LHCN-M2 (cell line): ENCODE measurements at places on chromosomes 11 and 22.
A peak's percentile ranks its signal among the peaks of the same experiment; 100 is the strongest.

DNA sequence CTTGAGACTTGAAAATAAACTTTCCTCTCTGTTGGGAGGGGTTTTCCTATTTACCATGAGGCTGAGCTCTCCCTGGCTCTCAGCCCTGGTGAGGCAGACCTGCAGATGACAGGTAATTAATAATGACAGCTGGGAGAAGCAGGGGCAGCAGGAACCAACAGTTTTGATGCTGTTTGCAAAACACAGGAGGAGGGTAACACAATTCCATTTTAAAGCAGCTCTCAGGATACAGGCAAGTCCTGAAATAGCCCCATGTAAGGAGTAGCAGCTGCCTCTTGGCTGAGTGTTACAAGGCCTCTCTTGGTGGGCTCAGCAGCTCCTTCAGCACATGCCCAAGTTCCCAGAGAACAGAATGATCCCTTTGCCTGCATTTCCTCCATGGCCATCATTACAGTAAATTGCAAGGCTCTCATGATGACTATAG, 13.3 kb downstream of the PARVA start:
- DNase-seq: peak; percentile 80

DNA sequence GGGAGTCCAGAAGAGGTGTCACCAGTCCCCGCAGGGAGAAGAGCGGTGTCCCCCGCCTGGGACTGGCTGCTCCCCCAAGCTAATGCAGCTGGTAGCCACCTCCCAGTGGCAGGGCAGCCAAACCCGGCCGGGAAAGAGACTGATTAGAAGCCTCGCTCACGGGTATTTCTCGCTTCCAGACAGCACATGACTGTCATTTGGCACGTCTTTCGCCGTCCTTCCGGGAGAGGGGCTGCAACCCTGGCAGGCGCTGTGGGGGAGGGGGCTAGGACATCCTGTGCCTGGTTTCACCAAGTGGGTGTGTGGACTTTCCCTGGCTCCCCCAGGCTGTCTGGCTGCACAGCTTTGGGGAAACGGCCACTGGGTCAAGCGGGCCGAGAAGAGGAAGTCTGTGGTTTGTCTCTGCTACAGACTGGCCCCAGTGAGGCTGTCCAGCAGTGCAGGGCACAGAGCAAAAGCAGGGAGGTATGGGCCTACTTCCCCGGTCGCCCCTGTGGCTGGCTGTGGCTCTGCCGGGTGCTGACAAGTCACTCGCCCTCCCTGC, 3.8 kb downstream of the CD81 start:
- DNase-seq: no peak

- no peak for DNase-seq
Measured at GRCh38 chr11:34567733-34568132, 53.2 kb upstream of the EHF start.

- DNase-seq: no peak
Measured at GRCh38 chr22:49972163-49973017, 11.8 kb downstream of the PIM3 start.

DNA sequence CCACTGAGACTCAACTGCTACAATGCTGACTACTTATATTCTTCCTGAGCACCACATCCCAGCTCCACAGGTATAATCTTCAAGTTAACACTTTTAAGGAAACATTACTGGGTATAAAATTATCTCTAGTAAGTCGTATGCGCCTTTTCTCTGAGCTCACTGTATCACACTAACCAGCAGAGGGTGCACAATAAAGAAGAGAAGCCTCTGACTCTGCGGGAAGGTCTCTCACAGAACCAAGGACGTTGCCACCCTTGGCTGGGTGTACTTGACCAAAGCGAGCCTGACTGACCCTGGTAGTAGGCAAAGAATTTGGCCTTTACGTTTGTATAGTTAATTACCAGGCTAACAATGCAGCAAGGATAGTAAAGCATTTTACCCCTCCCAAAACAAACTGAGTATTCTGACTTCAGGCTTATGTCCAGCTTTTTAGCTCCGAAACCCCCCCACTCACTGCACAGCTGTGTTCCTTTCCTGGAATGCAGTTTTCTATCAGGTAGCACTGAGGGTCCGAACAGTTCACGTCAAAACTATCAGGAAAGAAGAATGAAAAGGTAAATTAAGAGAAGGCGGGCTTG, at the start of gene BTBD18:
Gene BTBD18, minus strand, starts transcription at position 144 of the 578 bp plus-strand sequence. CDS start 631 bp downstream, outside the sequence.
- DNase-seq: peak; percentile 42

DNA sequence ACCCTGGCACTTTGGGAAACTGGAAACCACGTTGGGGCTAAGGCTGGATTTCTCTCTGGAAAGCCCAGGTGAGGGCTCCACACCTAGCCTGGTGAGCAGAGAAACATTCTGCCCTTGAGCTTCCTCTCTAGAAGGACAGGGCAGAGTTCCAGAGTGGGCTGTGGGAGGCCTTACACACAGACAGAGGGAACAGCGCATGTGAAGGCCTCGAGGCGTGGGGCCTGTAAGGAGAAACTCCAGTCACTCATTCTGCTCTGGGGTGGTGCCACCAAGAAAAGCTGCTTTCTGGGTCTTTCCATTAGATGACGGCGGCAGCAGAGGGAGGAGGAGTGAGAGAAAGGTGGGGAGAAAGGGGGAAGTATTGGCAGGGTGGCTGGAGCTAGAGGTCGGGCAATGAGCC, 183.1 kb downstream of the CHST1 start:
- DNase-seq: no peak

GRCh38 chr11:114151631-114152030, 92.1 kb downstream of the ZBTB16 start:
- no peak for DNase-seq

DNA sequence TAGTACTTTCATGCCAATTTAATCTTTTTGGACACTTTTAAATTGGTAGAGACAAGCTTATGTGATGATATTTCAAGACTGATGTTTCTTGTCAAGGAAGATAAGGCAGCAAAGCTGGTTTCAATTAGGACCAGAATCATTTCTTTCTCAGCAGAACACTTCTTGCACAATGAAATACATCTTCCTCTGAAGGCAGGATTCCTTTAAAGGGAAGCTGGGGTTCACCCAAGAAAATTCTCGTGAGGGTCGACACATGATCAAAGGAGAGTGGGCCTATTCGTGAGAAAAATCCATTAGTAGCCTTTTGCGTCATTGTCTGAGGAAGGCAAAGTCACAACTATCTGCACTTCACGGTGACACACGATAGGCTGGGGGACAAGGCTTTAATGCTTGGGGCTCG, 17.6 kb downstream of the TTC12 start:
- DNase-seq: no peak

- peak; percentile 52 for DNase-seq
Measured at GRCh38 chr11:113518716-113519495, 43.7 kb upstream of the DRD2 start.

DNA sequence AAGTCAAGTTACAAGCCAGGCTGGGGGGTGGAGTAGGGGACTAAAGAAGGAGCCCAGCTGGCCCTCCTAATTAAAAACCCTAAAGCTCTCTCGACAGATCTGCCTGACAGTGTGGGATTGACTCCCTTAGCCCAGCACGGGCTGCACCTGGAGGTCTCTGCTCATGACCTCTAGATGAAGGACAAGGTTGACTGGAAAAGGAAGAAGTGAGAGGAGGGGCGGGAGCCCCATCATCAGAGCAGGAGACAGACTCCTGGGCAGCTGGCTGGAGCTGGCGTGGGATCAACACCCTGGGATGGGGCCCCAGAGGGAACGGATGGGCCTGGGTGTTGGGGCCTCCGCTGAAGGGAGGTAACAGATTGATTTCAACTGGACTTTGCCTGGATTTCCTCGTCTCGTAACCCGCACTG, 46.1 kb downstream of the RPUSD4 start:
- DNase-seq: no peak

- no peak for DNase-seq
Measured at GRCh38 chr11:133425245-133425644, 107.1 kb downstream of the OPCML start.

DNA sequence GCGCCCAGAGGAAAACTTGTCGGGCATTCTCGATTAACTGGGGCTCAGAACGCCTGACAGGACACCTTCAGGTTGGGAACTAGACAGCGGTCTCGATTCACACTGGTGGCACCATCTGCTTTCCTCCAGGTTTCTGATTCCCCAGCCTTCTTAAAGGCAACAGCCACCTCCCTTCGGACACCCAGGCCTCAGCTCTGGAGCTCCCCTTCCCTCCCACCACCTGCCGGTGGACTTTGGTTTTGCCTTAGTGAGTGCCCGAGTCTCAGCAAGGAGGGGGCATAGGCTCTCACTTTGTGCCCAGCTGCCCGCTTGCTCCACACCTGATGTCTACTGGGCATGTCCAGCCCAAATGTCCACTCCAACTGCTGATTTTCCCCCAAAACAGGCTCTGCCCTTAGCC, 110.4 kb upstream of the PARVA start:
- no peak for DNase-seq

- peak; percentile 16 for DNase-seq
Measured at GRCh38 chr11:30377347-30377746, 54.4 kb downstream of the ARL14EP start.

DNA sequence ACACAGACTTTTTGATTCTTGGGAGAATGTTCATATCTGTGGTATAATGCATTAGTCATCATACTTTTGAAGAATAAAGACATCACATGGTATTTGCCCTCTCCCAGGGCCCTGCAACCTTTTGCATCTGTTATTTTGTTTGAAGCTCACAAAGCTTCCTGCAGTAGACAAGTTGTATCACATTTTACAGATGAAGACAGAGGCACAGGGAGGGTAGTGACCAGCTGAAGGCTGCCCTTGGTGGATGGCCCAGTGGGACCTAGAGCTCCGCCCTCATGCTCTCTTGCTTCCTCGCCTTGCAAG, 66.4 kb downstream of the UBASH3B start:
- DNase-seq: peak; percentile 93

- peak; percentile 93 for DNase-seq
Measured at GRCh38 chr11:29018631-29019030, 910.4 kb downstream of the METTL15 start.

DNA sequence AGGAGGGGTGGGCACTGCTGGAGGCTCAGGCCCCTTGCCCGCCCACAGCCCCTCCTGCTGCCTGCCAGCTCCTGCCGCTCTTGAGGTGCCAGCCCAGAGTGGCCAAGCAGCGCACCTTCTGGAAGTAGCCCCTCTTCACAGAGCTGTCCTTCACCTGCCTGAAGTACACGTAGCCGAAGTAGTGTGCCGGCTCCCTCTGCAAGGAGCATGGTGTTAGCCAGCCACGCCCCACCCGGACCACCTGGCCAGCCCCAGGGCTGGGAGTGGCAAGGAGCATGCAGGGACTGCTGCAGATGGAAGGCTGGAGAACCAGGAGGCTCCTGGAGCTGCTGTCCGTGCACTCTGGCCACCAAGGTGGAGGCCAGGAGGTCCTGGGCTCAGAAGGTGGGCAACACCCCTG, 9.6 kb downstream of the DENND6B start:
- DNase-seq: no peak

- DNase-seq: no peak
Measured at GRCh38 chr11:86687185-86687778, 14.9 kb upstream of the ME3 start.

DNA sequence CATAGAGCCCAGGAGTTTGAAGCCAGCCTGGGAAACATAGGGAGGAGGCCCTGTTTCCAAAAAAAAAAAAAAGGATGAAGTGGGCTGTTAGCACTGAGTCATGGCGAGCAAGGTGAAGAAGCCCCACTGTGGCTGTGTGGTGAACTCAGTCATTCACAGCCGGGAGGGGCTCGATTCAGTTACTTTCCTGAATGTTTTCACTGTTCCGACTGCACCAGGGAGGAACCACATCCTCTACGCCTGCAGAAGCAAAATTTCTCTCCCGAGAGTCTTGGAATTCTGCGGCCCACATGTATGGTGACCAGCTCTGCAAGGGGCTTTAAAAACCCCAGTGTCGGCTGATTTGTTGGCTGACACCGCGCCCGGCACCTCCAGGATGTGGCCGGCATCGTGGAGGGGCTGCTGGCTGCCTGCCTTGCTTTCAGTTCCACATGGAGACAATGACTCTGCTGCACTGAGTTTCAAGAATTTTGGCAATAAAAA, 27.8 kb upstream of the GRAMD4 start:
- peak; percentile 48 for DNase-seq

- no peak for DNase-seq
Measured at GRCh38 chr11:108793138-108793537, 128.3 kb downstream of the DDX10 start.

DNA sequence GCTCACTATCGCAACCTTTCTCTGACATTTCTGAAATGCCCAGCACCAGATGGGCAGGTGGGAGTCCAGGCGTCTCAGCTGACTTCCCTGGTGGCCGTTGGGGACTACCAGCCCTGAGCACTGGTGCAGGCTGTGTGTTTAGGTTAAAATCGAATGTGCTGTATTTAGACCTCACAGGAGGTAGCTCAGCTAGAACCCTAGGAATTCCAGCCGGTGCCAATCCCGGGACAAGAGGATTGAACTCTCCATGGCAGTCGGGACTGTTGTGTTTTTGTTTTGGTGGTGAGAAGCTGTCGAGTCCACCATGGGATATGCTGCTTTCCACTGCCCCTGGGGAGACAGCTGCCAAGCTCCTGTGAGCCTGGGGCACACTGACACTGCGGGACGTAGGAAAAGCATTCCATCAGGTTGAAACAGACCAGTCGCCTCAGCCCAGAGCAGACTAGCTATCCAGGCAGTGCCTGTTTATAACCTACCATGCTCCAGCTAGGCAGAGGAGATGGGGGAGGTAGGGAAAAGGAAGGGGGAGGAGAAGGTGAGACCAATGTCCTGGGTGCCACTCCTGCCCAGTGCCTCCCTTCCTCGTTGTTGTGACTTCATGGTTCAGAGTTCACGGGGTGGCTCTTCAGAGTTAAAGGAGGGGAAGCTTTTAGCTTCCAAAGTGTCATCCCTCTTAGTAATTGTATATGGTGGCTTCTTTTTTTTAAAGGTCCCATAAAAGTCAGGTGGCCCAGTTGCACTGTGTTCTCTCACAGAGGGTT, 53.0 kb downstream of the MICAL2 start:
- peak; percentile 95 for DNase-seq

DNA sequence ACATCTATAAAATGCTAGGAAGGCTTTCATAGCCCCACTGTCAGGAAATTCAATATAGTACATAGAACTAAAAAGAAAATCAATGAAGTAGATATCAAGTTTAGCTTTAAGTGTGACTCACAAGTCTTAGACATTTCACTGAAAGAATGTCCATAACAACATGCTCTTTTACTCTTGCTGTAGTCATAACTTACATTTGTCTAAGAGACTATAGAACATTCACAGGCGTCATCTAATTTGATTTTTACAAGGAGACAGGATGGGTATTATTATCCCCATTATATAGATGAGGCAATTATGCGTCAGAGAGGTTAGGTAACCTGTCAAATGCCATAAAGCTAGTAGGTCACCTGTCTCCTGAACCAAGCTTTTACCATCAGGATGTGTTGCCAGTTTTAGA, 36.9 kb downstream of the BDNF start:
- no peak for DNase-seq

DNA sequence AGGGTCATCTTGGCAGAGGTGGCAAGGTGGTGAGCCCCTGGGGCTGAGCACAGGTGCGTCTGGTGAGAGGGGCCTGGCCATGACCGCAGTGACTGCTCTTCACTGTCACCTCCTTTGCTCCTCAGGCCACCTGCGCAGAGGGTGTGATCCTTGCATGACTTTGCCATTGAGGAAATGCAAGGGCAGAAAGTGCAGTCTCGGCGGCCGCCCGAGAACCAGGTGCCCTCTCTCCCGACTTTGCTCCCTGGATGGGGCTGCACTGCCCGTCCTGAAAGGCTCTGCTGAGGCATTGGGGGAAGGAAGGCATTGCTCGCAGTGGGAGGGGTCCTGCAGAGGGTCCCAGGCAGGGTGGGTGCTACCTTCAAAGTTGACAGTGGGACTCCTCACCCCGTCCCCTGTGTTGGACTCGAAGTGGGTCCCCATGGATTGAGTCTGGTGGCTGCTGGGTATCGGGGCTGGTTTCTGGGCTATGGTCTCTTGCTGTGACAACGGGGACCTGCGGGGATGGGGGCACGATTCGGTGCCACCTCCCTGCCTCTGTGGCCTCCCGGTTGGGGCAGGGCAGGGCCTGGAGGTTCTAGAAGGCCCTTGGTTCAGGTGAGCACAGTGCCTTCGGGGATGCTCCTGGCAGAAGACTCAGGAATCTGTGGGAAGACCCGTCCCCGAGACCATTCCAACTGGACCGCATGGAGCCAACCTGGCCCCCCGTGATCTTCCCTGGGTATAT, 1239.4 kb downstream of the BRD1 start:
- no peak for DNase-seq
